ENCODE measurements at places on chromosomes 4 and X.

DNA sequence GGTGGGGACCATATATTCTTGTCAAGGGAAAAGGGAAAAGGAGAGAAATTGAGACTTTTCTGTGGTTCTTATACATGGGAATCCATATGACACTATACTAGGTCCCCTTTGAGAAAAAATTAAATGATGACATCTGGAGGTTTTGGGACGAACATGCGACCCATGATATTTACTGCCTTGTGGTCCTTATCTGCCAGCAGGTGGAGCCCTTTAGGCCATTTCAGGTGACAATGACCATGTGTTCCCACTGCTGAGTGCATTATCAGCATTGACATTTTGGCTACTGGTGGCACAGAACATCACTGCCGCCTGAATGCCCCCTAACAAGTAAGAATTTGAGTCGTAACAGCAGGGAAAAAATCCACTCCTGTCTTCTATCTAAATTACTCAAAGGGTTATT lies 843.4 kb downstream of the FSTL5 start:
- DNase-seq, result no peak

GRCh38 chrX:110805303-110805702 lies 9.7 kb upstream of the CHRDL1 start:
- DNase-seq, result no peak

- DNase-seq, result no peak
These were observed 37.5 kb upstream of the EDA2R start for GRCh38 chrX:66676413-66676812.

DNA sequence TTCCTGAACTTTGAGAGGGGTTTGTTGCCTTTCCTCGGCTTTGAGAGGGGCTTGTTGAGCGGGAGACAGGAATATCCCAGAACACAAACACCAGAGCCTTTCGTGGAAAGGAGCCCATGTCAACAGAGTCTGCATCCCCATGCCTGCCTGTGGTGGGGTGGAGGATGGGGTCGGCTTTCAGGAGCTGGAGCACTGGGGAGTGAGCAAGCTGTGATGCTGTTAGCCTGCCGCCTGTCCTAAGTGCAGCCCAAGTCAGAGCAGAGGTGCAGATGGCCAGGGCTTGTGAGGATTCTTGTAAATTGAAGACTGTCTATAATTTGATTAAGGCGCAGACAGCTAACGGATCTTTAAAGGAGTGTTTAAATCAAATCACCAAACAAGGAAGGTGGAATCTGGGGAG lies 103.3 kb upstream of the ANK2 start:
- no peak for DNase-seq

All from stimulated activated CD8-positive, alpha-beta memory T cell treated with anti-CD3 and anti-CD28 coated beads, Interleukin-4, amount 100 ng/mL, for 1 hour (primary cell).